ENCODE measurements at places on chromosomes 12 and 14.

DNA sequence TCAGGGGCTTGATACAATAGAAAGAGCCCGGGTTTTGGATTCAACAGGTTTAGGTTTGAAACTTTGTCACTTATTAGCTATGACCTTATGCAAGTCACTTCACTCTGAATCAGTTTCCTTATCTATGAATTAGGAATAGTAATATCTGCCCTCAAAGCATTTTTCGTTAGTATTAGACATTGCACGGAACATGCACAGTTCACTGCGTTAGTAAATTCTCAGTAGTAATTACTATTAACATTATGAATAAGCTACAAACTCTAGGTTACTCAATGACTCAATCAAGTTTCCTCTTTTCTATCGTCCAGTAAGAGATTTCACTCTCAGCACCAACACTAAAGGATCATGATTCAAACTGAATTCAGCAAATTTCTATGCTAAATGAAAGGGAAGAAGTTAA is 150.3 kb downstream of the CEP83 start:
- DNase-seq, result no peak

- no peak for DNase-seq
Observed at GRCh38 chr12:6370576-6370935, 4.8 kb downstream of the SCNN1A start.

GRCh38 chr12:15541996-15542631 is 219.8 kb downstream of the PTPRO start:
- no peak for DNase-seq

DNA sequence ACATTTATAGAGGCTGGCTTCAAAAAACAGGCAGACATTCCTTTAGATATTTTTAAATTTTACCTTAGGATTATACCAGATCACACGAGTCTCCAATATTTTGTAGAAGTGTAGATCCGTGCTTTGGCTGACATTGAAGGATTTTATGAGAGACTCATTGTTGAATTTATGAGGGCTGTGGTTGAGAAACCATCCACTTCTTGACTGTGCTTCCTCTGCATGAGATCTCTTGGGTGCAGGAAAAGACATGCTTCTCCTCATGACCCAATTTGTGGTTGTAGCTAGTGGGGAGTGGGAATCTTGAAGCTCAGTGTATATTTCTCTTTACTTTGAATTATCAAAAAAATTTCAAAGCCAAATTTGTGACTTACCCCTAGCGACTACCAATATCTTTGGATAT is 36.7 kb upstream of the NKX2-8 start:
- DNase-seq, result no peak

GRCh38 chr12:14442221-14442881 is 76.9 kb downstream of the ATF7IP start:
- no peak for DNase-seq

- DNase-seq, result no peak
Observed at GRCh38 chr12:57851552-57851951, 5.0 kb upstream of the CTDSP2 start.

- peak; percentile 42 for DNase-seq
Observed at GRCh38 chr12:113057565-113058485, 1.3 kb downstream of the DTX1 start.

GRCh38 chr14:68873376-68873775 is 80.5 kb upstream of the ZFP36L1 start:
- DNase-seq, result peak; percentile 63

GRCh38 chr12:44159216-44159615 is 323.3 kb downstream of the TMEM117 start:
- DNase-seq, result peak; percentile 37

DNA sequence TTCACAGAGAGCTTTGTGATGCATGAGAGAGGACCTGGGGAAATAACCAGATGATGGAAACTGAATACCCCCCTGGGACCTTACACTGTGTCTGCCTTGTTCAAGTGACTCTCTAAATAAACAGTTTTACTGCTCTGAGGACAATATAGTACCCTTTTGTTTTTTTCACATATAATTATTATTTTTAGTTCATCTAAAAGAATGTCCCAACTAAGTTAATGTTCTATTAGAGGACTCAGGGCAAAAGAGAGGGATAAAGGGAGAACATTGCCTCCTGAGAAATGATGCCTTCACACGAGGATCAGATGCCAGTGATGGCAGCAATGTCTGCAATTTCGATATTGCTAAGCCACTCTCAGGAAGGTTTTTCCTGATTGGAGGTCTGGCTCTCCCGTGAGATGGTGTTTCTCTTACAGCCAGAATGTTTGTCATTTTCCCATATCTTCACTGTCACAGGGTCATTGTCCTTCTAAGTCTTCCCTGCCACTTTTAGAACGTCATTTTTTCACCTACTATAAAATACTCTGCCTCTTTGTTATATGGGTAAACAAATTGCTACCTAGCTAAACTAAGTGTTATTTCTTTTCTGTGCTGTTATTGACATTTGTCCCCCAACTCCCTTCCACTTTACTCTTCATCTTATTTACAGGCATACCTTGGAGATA is 201.6 kb downstream of the RAD51B start:
- peak; percentile 75 for DNase-seq

- DNase-seq, result no peak
Observed at GRCh38 chr14:88085736-88086135, 80.8 kb downstream of the GPR65 start.
